ENCODE measurements at places on chromosomes 7 and 10. TPM values are rescaled to one million over a fixed set of nuclear protein-coding genes. Genes with fewer than 3 reads are reported as not detected.

Gene HOXA11
- total RNA-seq, result under 0.01 TPM

Gene MGAM2
- total RNA-seq, result not detected

Gene SCART1
- total RNA-seq, result 1.1 TPM

Gene NEUROG3
- total RNA-seq, result not detected

Gene PRXL2A
- total RNA-seq, result 26.5 TPM

Gene CPXM2
- total RNA-seq, result 15.5 TPM

Gene CHPF2
- 69.0 TPM for total RNA-seq

Gene NPC1L1
- total RNA-seq, result under 0.01 TPM

Gene ADAMTS14
- 4.2 TPM for total RNA-seq

Gene IFIT1B
- not detected for total RNA-seq

Gene OR2A7
- total RNA-seq, result not detected

Gene CHAT
- not detected for total RNA-seq

Gene CYP2C9
- total RNA-seq, result not detected

Gene SEMA4G
- total RNA-seq, result 0.38 TPM

Gene ASZ1
- total RNA-seq, result not detected

Gene MACROH2A2
- total RNA-seq, result 2.9 TPM

Gene CYP3A7
- total RNA-seq, result not detected

All from regular cardiac myocyte (primary cell).